Endodermal cell (in vitro differentiated cells): ENCODE measurements at places on chromosomes 3 and 15. TPM values are rescaled to one million over a fixed set of nuclear protein-coding genes. Genes with fewer than 3 reads are reported as not detected.

Gene UBE2Q2
- 28.9 and 29.5 TPM in 2 replicates for total RNA-seq

Gene C3orf22
- total RNA-seq, result not detected in 2 replicates

Gene ACTRT3
- total RNA-seq, result 2.5 and 2.7 TPM in 2 replicates

Gene ZNF860
- 1.8 and 2.5 TPM in 2 replicates for total RNA-seq

Gene SPINT1
- total RNA-seq, result 140 and 141 TPM in 2 replicates

Gene GOLGA8G
- not detected in 3 replicates for total RNA-seq

Gene CD200R1
- total RNA-seq, result 0.28 to 1.1 TPM (median 1.1 TPM) in 3 replicates

Gene RASGRP1
- total RNA-seq, result 8.8 and 11.0 TPM in 2 replicates

Gene GABRB3
- total RNA-seq, result 120 and 122 TPM in 2 replicates

Gene MAP1A
- 1.1 and 1.4 TPM in 2 replicates for total RNA-seq

Gene KCNAB1
- total RNA-seq, result 0.49 TPM in 1 of 3 replicates, not detected in the others

Gene ARHGEF26
- 5.4 to 13.9 TPM (median 12.4 TPM) in 3 replicates for total RNA-seq

Gene PAQR5
- 53.5 and 55.6 TPM in 2 replicates for total RNA-seq

Gene ATP13A5
- 0.43 and 0.59 TPM in 2 replicates for total RNA-seq

Gene CPNE9
- 0.62 and 0.66 TPM in 2 replicates for total RNA-seq

Gene AMOTL2
- total RNA-seq, result 153 to 277 TPM (median 160 TPM) in 3 replicates

Gene SNRPN
- total RNA-seq, result 299 and 323 TPM in 2 replicates

Gene COX17
- 54.1 and 59.3 TPM in 2 replicates for total RNA-seq

Gene TMEM207
- total RNA-seq, result not detected in 3 replicates
